NCI-H460 (cell line): ENCODE measurements at places on chromosomes 1 and 21.

GRCh38 chr1:156654700-156655099, 12.8 kb downstream of the BCAN start:
- no peak for DNase-seq

DNA sequence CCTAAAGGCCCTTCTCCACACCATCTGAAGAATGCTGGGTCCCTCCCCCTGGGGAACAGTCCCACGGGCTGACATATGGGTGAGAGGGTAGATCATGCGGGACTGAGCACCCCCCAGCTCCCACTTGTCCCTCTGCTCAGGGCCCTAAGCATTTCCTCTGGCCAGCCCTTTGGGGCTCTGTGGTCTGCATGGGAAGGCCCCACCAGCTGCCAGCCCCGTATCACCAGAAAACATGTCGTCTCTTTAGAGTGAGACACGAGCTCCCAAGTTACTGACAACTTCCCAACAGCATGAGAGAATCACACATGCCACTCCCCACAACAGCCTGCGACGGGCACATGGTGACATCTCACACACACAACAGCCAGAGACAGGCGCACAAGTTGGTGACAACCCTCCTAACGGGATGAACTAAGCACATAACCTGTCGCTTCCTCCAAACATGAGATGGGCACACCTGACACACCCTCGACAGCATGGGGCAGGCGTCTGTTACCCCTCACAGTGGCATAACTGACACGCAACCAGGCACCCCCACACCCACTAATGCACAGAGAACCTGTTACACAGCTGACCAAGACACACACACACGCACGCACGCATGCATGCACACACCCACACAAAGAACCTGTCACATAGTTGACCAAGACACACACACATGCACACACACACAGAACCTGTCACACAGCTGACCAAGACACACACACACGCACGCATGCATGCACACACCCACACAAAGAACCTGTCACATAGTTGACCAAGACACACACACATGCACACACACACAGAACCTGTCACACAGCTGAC, 41.2 kb downstream of the AHDC1 start:
- DNase-seq: no peak

- no peak for DNase-seq
These were observed 42.6 kb downstream of the PCSK9 start for GRCh38 chr1:55081905-55082296.

GRCh38 chr1:77382366-77382765, 100.5 kb downstream of the AK5 start:
- DNase-seq: no peak
